ENCODE measurements at places on chromosomes 6 and 20. TPM values are rescaled to one million over a fixed set of nuclear protein-coding genes. Genes with fewer than 3 reads are reported as not detected.
A peak's percentile ranks its signal among the peaks of the same experiment; 100 is the strongest.

DNA sequence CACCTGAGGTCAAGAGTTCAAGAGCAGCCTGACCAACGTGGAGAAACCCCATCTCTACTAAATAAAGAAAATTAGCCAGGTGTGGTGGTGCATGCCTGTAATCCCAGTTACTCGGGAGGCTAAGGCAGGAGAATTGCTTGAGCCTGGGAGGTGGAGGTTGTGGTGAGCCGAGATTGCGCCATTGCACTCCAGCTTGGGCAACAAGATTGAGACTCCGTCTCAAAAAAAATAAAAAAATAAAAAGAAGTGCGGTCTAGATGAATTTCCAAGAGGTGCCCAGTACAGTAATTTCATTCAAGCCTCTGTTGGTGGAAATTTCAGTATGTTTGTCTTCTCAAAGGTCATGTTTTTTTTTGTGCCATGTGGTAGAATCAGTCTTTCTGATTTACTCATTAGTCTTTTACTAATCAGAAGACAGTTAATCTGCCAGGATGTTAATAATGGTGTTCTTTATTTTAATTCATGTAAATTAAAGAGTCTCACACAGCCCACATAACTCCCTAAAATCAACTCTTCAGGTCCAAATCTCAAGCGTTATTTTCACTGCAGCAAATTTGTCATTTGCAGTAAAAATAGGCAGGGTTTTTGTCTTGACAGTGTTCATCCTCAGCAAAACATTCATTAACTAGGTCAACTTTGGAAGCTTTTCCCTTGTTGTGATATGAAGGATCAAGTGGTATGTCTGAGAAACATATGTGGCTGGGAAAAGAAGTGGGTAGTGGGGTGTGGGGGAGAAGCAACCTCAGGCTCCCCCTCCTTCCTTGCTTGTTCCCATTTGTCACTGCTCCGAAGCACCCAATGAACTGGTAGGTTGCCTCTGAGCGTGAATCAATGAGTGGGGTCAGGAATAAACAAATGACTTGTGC is 13.3 kb downstream of the TP53INP2 start:
- no peak for DNase-seq

The ABHD16B gene
- polyA plus RNA-seq: not detected

DNA sequence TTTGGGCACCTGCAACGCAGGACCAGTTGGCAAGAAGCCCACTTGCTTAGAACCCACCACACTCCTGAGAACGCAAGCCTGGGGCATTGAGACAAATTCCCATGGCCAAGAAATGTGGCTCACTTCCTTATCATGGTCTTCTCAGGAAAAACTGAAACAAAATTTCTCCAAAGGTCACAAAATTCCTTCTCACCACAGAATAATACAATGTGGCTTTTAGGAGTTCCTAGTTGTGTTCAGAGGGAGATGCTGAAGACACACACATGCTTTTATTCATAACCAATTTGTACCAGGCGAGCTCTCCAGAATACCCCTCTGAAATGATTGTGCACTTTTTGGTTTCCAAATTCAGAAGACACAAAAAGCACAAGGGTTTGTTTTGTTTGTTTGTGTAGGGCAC is 31.6 kb downstream of the ADTRP start:
- no peak for DNase-seq

DNA sequence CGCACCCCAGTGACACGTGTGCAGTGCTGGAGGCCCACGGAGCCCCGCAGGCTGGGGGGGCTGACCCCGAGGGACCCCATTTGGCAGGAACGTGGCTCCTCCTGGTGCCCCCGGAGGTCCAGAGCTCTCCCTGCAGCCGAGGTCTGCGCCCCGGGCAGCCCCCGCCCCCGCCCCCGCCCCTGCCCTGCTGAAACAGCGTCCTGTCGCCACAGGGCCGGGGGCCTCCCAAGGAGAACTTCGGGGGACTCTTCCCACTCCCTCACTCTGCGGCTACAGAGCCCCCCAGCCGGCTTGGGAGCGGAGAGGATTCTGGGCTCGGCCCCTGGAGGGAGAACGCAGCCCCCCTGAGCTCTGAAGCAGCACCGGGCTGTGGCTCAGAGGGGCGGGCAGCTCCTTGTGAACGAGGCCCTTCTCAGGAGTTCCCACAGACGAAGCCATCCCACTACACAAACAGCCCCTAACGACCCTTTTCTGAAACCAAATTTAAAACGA is 115.2 kb downstream of the DLL1 start:
- DNase-seq: no peak

The GABRR1 gene
- not detected for polyA plus RNA-seq

DNA sequence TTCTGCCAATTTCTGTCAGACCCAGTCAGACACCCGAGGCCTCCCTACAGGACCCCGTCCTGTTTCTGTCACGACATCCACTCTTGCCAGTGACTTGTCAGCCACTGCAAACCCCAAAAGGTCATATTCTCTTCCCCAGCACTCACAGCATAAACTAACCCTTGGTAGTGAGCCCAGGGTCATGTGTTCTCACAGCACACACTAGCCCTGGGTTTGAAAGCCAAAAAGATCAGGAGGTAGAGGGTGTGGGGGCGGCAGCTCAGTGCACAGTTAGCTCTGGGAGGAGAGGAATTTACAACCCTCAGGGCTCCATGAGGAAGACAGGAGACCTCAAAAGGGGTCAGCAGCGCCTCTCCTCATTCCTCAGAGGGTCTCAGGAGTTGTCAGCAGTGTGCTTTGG is 9.9 kb upstream of the SNX9 start:
- DNase-seq: no peak

DNA sequence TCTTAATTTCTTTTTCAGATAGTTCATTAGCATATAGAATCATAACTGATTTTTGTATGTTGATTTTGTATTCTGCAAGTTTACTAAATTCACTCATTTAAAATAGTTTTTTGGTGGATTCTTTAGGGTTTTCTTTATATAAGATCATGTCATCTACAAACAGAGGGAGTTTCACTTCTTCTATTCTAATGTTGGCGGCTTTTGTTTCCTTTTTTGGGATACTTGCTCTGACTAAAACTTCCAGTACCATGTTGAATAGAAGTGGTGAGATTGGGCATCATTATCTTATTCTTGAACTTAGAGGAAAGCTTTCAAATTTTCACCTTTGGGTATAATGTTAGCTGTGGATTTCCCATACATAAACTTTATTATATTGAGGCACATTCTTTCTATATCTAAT is 296.9 kb downstream of the BCKDHB start:
- DNase-seq: no peak

- DNase-seq: no peak
These were observed 27.1 kb downstream of the ULBP1 start for GRCh38 chr6:149990661-149991471.

The MCM8 gene
- 4.7 TPM for polyA plus RNA-seq

GRCh38 chr20:36778831-36779655 is 5.5 kb upstream of the DSN1 start:
- DNase-seq: no peak

DNA sequence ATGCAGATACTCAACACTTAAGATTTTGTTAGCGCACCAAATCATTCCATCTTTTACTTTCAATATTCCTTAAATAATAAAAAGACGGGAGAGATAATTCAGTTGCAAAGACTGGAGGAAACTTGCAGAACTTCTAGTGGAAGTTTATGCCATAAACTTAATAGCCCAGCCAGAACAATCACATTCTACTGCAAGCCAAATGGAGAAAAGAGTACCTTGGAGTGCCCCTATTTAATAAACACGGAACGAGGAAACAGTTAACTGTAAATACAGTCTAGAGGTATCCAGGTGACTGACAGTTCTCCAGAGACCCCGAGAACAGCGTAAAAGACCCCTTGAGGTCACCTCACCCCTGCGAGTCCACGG is 635 bp downstream of the SLC35B3 start:
- no peak for DNase-seq

DNA sequence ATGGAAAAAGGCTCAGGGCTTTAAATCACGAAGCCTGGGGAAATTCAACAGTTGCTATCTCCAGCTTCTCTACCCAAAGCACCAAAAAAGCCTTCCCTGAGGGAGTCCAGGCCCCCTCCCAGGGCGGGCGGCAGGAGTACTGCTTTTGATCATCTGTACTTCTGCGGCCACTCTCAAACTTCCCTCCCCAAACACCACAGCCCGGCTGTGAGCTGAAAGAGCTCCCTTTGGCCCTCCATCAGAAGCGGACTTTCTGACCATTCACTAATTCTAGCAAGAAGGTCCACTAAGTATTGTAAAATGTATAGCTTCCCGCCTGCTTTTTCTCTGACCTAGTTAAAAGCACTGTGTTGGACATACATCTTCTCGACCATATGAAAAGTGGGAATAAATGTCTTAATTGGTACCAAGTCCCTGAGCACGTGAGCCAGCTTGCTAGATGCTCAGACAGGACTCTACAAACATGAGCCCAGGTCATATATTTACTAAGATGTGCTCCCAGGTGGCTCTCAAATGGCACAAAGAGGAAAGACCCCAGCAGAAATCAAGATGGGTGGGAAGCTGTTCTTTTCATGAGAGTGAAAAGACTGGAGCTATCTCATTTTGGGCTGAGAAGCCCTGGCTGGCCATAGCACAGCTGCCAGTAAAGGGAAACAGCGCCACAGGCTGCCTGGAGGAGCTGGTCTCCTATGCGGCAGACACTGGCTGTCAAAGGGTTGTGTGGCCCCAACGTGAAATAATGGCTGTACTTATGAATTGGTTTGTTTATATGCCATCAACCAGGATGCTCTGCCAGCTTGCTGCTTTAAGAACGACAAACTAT is 58.6 kb downstream of the GFOD1 start:
- no peak for DNase-seq

The PCSK2 gene
- polyA plus RNA-seq: not detected

DNA sequence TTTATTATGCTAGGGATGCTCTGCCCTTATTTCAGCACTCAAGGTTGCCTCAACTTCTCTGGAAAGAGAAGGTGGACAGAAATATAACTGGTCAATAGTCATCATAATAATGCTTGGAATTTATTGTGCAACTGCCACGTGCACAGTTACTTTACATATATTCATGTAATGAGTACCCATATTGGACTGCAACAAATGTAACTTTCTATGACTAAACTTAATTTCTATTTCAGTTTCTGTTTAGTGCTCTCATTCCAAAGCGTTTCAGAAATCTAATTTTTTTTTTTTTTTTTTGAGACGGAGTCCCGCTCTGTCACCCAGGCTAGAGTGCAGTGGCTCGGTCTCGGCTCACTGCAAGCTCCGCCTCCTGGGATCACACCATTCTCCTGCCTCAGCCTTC is 28.3 kb upstream of the CD83 start:
- DNase-seq: no peak

DNA sequence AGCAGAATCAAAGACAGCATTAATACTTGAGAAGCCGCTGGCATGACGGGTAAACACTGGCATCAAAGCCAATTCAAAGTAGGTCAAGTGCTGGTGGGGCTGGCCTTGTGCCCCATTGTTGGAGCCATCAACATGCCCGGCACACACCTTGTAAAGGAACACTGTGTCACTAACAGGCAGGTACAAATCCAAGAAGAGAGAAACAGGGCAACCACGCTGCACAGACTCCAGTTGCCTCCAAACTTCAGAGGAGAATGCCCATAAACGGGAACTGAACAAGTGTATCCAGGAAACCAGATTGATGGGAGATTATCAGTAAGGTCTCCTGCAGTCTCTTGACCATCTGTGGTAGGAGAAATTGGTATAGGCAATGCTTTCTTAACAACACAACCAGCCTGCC is 127.0 kb upstream of the STXBP5 start:
- DNase-seq: no peak

DNA sequence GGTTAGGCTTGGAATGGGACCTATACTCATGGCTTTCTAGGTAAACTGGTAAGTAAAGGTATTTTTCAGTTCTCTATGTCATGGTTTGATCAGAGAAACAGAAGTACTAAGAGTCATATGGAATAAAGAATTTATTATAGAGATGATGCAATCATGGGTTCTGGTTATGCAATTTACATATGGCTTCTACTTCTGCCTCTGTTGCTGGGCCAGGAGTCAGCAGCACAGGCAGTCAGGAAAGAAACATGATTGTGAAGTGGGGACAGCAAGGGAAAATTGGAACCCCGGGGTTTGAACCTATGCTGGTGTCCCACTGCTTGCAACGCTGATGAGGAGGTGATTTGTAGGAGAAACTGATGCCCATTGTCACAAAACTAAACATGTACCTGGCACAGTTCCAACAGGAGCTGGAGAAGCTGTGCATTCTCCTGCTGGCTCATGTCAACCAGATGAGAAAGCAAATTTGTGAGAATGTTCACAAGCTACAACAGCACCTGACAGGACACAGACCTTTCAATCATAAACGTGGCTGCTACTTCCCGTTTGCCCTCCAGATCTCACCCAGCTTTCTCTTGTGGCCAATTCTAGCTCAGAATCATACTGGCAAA is 887.1 kb downstream of the TFAP2A start:
- DNase-seq: no peak

The GSTA1 gene
- polyA plus RNA-seq: not detected

- DNase-seq: no peak
These were observed 284.1 kb upstream of the EPHA7 start for GRCh38 chr6:93703431-93703830.

GRCh38 chr6:112298021-112298745 is 43.8 kb upstream of the LAMA4 start:
- DNase-seq: peak; percentile 84

GRCh38 chr6:26205625-26206574 is 118.7 kb downstream of the HFE start:
- DNase-seq: no peak

The E2F1 gene
- 5.1 TPM for polyA plus RNA-seq

- no peak for DNase-seq
These were observed 2.8 kb upstream of the JARID2 start for GRCh38 chr6:15242937-15243614.

GRCh38 chr20:52129611-52130010 is 62.0 kb downstream of the ZFP64 start:
- no peak for DNase-seq

Data from BJ (cell line).